ENCODE measurements at places on chromosomes 6 and 20.
A peak's percentile ranks its signal among the peaks of the same experiment; 100 is the strongest.

GRCh38 chr20:32449890-32450401 is 91.8 kb downstream of the ASXL1 start:
- no peak for DNase-seq

GRCh38 chr6:165850434-165851019 is 187.5 kb upstream of the PDE10A start:
- peak; percentile 77 for DNase-seq

- no peak for DNase-seq
Measured at GRCh38 chr6:107727096-107727757, 96.9 kb downstream of the SCML4 start.

DNA sequence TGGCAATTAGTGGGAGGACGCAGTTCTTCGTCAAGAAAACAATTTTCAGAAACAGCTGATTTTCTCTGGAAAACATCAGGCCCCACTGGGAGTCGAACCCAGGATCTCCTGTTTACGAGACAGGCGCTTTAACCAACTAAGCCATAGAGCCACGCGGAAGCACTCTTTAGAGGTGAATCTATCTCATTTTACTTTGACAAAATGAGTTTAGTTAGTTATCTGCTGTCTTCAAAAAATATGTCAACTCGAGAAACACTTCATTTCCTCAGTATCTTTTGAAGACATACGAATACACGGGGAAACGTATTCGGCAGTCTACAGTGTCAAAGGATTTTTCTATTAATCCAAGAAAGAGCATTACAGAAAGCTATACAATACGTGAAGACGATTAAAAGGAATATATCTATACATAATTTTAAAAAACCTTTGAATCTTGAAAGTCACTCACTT is 26.7 kb downstream of the GPX6 start:
- DNase-seq: peak; percentile 15

DNA sequence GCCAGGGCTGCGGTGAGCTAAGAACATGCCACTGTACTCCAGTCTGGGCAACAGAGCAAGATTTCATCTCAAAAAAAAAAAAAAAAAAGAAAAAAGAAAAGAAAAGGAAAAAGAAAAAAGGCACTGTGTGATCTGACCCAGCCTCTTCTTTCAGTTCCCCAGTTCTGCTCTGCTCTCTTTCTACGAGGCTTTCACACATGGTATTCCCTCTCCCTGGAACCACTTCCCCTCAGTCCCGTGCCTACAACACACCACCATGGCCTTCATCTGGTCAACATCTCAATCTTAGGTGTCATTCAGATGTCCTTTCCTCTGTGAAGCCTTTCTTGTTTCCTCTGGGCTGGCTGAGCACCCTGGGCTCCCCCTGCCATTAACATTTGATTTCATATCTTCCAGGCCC is 2.3 kb upstream of the DSN1 start:
- no peak for DNase-seq

GRCh38 chr20:4855555-4855954 is 133.8 kb downstream of the PRND start:
- no peak for DNase-seq

DNA sequence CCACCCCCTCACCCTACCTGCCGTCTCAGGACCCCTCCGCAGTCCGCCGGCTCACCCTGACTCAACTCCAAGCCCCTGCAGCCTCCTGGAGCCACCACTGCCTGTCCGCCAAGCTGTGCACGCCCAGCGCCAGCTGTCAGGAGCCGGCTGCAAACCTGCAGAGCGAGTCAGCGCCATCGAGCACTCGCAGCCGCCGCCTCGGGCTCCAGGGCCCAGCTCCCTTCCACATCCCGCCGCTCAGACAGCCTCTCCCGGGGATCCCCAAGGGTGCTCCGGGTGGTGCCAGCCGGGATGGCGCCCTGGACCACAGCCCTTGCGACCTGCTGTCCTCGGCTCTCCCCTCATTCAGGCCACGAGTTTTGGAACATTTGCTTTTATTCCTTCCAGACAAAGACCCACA is 4.3 kb downstream of the TNNC2 start:
- peak; percentile 37 for DNase-seq
